ENCODE measurements at places on chromosomes 7 and 10.

- no peak for DNase-seq
Measured at GRCh38 chr7:7148798-7149481, 33.4 kb upstream of the C1GALT1 start.

- no peak for DNase-seq
Measured at GRCh38 chr10:71436268-71437125, 39.8 kb downstream of the CDH23 start.

DNA sequence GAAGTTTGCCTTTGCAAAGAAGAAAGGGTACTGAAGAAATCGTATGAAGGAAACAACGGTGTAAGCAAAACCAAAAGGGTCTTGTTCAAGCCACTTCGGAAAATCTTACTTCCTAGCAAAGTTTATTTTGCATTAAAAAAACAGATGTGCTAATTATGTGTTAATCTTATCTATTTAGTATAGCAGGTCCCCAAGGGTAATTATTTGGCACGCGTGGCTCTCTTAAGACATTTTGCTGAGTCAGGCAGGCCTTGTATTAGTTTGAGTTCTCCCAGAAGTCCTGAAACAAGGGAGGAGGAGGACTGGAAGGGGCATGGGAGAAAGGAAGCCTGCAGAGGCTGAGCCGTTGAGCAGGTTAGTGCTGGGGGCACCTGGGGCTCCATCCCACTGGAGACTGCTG, 44.9 kb downstream of the TMEM178B start:
- DNase-seq: no peak

GRCh38 chr10:17716161-17716560, 35.8 kb upstream of the TMEM236 start:
- no peak for DNase-seq

DNA sequence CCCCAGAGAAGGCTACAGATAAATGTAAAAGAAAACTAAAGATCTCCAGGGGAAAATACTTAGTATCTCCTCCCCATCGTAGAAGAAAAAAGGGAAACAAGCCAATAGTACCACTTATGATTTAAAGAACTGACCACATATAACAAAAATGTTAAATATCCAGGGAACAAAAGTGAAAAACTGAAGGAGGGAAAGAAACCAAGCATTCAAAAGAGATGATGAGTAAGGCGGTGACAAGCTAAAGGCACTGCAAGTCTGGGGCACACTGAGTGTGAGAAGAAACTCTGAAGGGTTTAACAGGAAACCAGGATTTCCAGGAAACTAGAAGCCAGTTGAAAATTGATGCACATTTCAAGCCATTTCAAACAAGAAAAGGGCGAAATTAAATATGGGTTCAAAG, 226.3 kb downstream of the AHR start:
- DNase-seq: no peak

DNA sequence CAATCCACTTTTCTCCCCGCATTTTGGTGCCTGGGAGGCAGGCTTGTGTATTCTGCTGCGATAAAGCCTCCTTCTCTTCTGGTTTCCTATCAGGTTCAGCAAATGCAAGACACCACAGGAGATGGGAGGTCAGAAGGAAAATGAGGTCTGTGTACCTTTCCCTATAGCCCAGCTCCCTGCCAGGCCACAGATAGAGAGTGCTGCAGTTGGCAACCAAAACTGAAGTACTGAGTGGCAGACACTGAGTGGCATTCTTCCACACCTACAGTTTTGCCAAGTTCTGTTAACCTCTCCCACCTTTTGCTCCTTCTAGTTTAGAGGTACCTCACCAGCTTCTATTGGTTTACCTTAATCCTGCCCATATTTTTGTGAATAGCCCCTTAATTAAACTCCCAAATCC, 948.4 kb downstream of the SORCS1 start:
- no peak for DNase-seq

- DNase-seq: no peak
Measured at GRCh38 chr7:11478882-11479281, 353.1 kb downstream of the THSD7A start.

DNA sequence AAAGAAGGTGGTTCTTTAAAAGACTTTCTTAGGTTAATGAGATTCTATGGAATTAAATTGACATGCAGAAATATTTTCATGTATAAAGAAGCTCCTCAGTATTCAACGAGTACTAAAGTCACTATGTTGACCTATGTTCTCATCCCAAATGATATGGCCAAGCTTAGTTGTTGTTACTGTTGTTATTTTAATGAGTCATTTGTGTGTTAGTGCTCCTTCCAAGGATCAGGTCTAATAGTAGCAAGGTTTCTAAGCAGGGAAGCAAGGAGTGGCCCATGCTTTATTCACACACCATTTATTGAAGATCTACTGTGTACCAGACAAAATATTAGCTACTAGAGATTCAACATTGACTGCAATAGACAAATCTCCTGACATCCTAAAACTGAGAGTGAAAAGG, 41.9 kb downstream of the LRRN3 start:
- no peak for DNase-seq

GRCh38 chr7:149209518-149210269, 14.3 kb downstream of the ZNF282 start:
- DNase-seq: no peak

Measured in NCI-H1930 (cell line).